ENCODE measurements at places on chromosomes 4 and X. TPM values are rescaled to one million over a fixed set of nuclear protein-coding genes. Genes with fewer than 3 reads are reported as not detected.

The TBX22 gene
- total RNA-seq: not detected

The EXOC1L gene
- total RNA-seq: not detected

GRCh38 chr4:101910786-101911373, 120.3 kb downstream of the BANK1 start:
- DNase-seq: no peak

DNA sequence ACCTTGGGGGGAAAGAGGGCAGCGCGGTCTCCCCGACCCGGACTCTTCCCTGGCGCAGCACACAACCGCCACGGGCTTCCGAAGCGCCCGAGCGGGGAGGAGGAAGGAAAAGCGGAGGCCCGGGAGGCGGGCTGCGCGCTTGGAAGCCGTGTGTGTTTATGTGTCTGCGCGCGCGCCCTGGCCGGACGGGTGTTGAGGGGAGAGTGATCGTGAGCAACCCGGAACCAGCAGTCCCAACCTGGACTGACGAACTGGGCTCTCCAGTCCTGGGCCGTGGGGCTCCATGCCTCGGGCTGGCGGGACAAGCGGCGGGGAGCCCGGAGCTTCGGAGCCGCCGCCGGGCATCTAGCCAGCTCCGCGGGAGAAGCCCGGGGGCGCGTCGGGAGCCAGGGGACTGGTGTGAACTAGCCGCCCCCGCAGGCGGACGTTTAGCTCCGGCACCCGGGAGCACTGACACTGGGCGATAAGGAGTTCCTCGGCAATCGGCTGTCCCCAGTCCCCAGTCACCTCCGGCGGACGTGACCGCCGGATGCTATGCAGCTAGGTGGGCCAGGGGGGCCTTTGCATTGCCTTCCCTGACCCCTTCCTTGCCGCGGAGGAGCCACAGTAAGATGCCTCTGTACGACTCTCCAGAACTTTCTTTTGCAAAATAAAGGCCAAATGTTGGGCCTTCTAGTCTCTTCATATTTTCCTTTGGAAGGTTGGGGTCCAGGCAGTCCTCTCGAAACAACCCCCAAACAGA, 74.8 kb upstream of the BCOR start:
- no peak for DNase-seq

GRCh38 chr4:2663275-2663674, 92.9 kb downstream of the TNIP2 start:
- DNase-seq: no peak

DNA sequence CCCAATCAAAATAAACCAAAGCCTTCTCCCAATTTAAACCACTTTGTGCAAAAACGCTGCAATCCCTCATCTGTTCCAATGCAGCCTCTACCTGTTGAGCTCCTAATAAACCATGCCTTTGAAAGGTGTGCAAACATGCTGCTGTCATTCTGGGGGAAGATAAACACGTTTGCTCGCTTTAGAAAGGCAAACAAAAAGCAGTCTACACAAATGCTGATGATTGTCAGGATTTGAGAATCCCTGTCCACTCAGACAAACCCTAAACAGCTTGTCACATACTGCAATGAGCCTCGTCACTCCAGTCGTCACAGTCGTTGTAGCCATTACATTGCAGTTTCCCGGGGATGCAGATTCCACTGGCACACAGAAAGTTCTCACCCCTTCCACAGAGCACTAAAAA, 145.2 kb downstream of the CORIN start:
- no peak for DNase-seq

The TREX2 gene
- 19.3 TPM for total RNA-seq

The SAGE1 gene
- not detected for total RNA-seq

DNA sequence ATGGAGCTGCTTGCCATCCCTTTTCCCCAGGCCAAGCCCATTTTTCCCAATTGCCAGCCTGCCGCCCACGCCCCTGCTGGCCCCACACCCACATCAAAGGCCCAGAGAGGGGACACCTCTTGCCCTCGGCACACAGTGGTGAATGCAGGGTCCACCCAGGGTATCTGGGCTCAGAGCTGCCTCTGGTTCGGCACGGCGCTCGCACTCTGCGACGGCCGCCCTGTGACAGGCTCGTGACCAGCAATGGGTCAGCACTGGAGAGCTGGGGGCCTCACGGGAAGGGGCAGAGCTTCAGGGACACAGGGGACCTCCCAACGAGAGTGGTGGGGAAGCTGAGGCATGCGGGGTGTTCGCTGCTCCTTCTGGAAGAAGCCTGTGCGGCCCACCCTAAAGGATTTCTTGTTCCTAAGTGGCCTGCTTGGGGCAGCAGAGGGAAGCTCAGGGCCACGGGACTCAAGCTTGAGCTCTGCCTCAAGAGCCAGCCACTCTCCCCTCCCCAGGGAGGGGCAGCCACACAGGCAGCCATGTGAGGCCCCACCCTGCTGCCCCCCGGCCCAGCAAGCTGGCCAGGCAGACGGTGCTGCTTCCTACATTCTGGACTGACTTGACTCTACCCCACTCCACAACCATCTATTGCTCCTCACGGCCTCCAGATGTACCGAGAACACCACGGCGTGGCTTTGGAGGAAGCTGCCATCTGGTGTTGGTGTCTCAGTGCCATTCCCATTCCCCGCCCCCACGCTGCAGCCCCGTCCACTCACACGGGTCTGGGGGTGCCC, 73.7 kb downstream of the ABLIM2 start:
- no peak for DNase-seq

The VMA21 gene
- 33.8 TPM for total RNA-seq

DNA sequence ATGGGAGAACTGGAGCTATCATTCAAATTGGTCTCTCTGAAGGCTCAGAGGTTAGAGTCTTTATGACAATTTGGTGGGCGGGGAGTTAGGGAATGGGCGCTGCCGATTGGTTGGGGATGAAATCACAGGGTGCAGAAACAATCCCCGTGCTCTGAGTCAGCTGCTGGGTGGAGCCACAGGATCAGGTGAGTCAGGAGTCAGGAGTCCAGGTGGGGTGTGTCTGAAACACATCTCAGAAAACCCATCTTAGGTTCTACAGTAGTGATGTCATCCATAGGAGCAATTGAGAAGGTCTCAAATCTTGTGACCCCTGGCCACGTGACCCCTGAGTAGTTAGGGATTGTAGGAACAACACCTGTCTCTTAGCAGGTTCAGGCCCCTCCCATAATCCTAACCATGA, 41.6 kb upstream of the TLR3 start:
- DNase-seq: no peak

The TAF9B gene
- total RNA-seq: 9.3 TPM

All from suprapubic skin (tissue), 4 donors.